ENCODE measurements at places on chromosomes 12 and 14.
A peak's percentile ranks its signal among the peaks of the same experiment; 100 is the strongest.

GRCh38 chr12:19186722-19187661 is 57.5 kb downstream of the PLEKHA5 start:
- DNase-seq, result no peak

GRCh38 chr12:130354407-130354806 is 16.7 kb downstream of the PIWIL1 start:
- DNase-seq, result no peak

DNA sequence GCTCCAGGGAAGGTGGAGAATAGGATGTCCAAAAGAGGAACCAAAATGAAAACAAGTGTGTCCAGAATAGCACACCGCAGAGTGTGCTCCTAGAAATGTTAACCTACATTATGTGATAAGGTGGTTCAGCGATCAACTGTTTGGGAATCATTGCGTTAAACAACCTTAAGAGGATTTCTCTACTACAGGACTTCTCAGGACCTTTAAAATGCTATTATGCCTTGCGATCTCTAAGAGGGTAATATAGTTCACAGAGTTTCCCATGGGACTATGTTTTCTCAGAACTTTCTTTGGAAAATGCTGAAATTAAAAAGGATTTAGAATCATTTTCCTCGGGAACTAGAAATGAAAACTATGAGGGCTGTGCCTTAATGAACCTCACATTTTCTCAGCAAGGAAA is 1.8 kb downstream of the GLT8D2 start:
- no peak for DNase-seq

- no peak for DNase-seq
These were observed 156.8 kb upstream of the PDE3A start for GRCh38 chr12:20211541-20211940.

DNA sequence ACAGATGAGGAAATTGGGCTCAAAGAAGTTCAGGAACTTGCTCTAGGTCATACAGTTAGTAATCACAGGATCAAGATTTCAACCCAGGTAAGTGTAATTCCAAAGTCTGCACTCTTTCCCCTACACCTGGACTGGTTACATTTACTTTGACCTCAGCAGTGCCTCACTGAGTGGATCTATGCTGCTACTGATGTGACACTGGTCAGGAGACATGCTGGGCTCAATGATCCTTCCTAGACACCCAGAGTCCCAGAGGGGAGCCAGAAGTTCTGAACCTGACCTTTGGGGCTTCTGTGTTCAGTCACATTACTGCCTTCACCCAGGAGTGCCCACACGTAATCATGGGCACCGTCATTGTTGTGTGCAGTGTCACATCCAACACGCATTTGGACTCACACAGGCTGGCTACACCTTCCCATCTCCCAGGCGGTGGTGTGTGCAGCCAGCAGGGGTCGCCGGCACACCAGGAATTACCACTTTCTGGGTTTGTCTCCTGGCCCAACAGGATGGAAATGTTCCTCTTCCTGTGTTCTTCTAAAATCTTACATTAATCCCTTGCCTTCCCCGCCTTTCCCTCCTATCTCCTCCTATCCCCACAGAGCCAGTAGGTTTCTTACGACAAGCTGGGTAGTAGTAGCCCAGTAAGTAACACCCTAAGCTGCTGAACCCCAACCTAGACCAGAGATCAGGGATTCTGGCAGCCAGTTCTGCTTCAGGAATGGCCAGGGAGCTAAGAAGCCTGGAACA is 25.6 kb downstream of the CALCOCO1 start:
- peak; percentile 88 for DNase-seq

GRCh38 chr12:6768437-6768914 is 2.3 kb downstream of the PTMS start:
- DNase-seq, result no peak

DNA sequence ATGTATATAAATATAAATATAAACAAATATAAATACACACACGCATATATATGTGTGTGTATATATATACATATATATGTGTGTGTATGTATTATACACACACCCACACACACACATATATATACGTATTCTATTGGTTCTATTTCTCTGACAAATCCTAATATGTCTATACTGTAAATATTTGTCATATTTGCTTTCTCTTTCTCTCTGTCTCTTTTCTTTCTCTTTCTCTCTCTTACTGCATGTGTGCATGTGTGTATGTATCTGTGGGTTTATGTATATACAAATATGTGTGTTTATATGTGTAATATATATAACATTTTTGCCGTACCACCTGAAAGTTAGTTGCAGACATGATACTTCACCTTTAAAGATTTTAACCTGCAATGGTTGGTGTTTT is 174.2 kb upstream of the PLEKHG7 start:
- no peak for DNase-seq

DNA sequence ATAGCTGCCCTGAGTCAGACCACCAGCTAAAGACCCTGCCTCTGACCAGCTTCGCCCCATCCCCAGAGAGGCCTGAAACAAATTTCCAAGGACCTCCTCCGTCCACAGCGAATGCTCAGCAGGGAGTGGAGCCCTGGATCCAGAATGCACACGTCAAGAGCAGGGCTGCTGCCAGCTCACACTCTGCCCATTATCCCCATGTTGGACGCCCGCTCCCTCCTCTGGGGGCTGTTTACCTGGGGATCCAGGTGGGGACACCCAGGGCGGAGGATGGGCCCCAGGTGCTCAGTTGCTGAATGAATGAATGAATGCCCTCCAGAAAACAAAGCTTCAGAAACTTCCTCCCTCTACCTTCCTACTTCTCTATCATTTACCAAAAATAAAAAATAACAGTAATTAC is 18.1 kb downstream of the BCL11B start:
- no peak for DNase-seq

GRCh38 chr12:16622338-16622737 is 16.4 kb upstream of the LMO3 start:
- DNase-seq, result no peak

- no peak for DNase-seq
These were observed 134.6 kb downstream of the OTOGL start for GRCh38 chr12:80233926-80234325.

GRCh38 chr14:36781897-36782296 is 120.2 kb downstream of the PAX9 start:
- DNase-seq, result no peak

DNA sequence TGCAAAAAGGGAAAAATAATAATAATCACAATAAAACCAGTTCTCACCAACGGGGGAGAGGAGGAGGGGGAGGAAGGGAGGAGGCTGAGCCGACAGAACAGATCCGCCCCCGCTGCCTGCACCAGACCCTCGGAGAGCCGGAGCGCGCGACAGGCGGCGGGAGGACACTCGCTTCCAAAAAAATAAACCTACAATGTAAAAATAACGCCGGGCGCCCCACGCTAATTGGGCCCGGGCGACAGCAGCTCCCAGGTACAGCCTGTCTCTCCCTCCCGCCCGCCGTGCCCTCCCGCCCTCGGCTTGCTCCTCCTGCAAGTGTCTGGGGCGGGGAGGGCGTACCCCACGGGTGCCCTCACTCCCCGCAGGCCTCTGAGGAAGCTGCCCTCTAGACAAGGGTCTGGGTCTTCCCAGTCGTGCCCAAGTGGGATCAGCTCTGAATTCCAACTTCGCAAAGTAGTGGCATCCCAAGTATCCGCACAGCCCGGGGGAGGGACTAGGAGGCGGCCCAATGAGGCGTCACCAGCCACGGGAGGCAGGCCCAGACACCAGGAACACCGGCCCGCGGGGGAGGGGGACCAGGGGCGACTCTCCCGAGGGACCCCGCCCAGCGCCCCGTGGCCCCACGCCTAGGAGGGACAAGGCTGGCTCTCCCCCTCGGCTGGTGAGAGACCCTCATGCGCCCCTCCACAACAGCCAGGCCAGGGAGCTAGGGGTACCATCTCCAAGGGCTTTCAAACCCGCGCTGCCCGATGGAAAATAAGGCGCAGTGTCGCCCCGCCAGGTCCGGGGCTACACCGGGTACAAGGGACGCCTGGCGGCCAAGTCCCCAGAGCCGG is 1.0 kb downstream of the NCOR2 start:
- peak; percentile 91 for DNase-seq

- DNase-seq, result no peak
These were observed 36.8 kb downstream of the EAPP start for GRCh38 chr14:34502545-34503225.

- no peak for DNase-seq
These were observed 22.0 kb downstream of the YLPM1 start for GRCh38 chr14:74785056-74785613.

GRCh38 chr12:116703214-116703795 is 34.6 kb downstream of the SPRING1 start:
- DNase-seq, result no peak

GRCh38 chr12:122882908-122883558 is 12.9 kb downstream of the VPS37B start:
- DNase-seq, result no peak

DNA sequence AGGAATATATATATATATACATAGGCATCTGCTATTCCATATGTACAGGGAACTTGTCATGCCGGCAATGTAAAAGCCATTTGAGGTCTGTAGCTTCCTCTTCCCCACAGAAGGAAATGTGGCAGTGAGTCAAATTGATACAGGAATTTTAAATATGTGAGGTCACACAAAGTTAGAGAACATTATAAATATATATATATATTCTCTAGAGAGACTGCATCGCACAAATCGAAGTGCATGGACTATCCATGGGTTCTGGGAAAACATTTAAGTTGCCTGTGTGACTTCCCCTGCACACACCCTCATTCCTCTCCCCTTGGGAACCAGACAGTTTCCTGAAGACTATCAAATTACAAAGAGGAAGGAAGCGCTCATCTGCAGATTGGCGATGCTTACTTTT is 100.9 kb upstream of the CCDC91 start:
- no peak for DNase-seq

DNA sequence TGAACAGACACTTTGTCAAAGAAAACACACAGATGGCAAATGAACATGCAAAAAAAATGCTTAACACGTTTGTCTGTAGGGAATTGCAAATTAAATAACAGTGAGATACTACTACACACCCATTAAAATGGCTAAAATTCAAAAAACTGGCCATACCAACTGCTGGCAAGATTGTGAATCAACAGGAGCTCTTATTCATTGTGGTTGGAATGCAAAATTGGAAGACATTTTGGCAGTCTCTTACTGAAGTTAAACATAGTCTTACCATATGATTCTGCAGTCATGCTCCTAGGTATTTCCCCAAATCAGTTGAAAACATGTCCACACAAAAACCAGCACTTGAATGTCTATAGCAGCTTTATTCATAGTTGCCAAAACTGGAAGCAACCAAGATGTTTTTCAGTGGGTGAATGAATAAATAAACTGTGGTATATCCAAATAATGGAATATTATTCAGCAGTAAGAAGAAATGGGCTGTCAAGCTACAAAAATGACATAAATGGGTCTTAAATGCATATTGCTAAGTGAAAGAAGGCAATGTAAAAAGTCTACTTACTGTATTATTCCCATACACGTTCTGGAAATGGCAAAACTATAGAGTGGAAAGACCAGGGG is 91.4 kb downstream of the PLEKHA5 start:
- DNase-seq, result no peak

DNA sequence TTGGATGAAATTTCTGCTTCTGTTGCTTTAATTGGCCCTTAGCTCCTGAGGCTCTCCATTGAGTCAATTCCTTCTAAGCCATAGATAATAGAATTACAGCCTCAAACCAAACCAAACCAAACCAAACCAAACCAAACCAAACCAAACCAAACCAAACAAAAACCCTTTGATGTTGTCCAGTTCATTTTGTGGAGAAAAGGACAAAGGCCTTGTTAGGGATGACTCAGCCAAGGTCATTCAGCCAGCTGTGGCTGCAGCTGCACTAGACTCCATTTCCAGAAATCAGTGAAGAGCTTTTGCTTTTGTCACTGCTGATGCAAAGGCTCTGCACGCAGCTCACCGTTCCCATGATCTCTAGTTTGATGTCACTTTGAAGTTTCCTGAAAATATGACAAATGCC is 82.2 kb upstream of the RMST start:
- DNase-seq, result no peak

- no peak for DNase-seq
These were observed 11.3 kb downstream of the ESPL1 start for GRCh38 chr12:53279283-53279869.

GRCh38 chr12:32146074-32146873 is 39.6 kb downstream of the BICD1 start:
- no peak for DNase-seq

- DNase-seq, result no peak
These were observed 28.6 kb downstream of the DYRK2 start for GRCh38 chr12:67677166-67677565.

DNA sequence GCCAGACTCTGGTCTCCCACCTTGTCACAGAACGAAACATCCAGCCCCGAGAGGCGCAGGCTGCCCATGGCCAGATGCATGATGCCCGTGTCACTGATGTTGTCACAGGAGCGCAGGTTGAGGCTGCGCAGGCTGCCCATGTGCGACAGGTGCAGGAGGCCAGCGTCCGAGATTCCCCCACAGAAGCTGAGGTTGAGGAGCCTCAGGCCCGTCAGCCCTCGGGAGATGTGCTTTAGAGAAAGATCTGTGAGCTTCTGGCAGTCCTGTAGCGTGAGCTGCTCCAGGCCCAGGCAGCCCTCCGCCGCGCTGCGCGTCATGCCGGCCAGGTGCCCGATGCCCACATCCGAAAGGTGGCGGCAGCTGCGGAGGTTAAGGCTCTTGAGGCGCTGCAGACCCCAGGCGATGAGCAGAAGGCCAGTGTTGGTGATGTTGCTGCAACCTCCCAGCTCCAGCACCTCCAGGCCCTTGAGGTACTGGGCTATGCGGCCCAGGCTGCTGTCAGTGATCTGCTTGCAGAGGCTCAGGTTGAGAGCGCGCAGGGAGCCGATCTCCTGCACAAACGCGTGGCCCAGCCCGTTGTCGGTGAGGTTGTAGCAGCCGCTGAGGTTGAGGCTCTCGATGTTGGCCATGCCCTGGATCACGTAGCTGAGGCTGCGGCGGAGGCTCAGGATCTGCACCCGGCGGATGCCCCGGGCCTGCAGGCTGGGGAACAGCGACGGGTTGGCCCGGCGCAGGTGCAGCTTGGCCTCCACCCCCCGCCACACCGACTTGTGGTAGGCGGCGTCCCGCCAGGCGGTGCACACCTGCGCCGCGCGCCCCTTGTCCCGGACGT is 991 bp downstream of the FBXL14 start:
- DNase-seq, result no peak

- peak; percentile 28 for DNase-seq
These were observed 190.0 kb upstream of the C14orf180 start for GRCh38 chr14:104389326-104390220.

- no peak for DNase-seq
These were observed 31.5 kb downstream of the RASSF9 start for GRCh38 chr12:85804663-85805062.

DNA sequence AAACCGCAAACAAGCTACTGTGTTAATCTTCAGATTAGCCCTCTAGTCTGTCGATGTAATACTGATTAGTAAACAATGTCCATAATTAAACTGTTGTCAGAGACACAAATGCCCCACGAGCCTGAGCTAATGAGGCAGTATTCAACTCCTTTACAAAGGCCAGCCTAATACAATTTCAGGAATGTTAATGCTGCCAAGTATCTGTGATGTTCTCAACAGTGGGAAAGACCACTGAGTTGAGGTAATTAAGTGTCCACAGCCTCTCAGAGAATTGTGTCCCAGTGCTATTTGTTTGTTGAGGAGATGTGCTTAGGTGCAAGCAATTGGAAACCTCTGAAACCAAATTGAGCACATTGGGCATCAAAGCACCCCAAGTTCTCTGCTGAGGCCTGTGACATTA is 139.4 kb upstream of the CDKN3 start:
- no peak for DNase-seq

- no peak for DNase-seq
These were observed 313.1 kb upstream of the GARIN6 start for GRCh38 chr12:99334285-99335056.

- no peak for DNase-seq
These were observed 8.3 kb downstream of the CALM1 start for GRCh38 chr14:90405101-90405500.

All from left hindlimb (tissue), 1 donor.